ENCODE measurements at places on chromosomes 7 and 10.

DNA sequence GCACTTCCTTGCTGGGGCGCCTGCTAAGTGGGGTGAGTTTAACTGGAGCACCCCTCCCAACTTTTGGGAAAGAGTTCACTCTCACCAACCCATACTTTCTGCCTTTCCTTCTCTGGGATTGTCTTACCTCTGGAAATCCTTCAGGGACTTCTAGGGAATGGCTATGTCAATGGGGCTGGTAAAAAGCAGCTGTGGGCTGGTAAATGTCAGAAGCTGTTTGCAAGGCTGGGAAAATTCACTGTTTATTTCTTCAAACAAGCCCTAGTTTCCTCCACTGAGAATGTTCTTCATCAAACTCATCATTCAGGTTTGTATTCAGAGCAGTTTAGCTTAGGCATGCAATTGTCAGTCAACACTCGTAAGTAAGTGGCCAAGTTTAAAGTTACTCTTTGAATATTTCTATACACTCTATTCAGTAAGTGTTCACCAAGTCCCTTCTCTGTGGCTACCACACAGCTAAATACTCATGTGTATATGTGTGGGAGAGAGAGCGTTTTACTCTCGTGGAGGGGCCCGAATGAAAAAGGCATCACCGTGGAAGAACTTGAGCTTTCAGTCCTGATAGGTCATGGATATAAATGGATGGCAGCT, 654.8 kb downstream of the LRMDA start:
- DNase-seq, result no peak

GRCh38 chr10:132626761-132627665, 89.4 kb downstream of the INPP5A start:
- DNase-seq, result no peak

DNA sequence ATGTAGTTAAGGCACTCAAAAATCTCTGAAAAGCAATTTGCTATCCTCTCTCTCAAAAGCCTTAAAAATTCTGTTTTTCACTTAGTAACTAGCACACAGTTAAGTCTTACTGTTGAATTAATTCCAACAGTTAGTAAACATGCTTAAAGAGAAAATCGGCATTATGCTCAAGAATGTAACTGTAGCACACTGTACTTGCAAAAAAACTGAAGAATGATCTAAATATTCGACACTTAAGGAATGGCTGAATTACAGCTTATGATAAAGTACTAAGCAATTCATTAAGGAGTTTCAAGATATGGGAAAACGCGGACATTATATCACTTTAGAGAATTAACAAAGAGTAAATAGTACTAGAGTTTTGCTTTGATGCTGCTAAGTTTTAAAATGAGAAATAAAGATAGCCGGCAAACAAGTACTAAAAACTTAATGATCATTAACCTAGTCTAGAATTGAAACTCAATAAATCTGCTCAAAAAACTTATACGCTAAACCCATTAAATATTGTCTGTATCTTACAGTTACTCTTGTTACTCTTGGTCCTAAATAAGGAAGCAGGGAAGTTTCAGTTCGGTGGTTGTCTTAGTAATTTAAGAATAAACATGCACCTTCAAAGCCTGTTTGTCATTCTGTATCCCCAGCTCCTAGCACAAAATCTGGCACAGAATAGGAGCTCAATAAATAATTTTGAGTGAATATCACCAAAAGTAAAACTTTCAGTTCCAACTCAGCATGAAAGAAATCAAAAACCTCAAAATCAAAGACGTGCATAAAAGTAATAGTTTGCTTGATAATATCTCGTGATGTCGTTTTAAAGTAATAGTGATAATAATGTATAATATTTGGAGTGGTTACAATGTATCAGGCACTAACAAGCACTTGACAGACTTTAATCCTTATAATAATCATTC, 1.2 kb downstream of the TRDMT1 start:
- DNase-seq, result peak; percentile 65

DNA sequence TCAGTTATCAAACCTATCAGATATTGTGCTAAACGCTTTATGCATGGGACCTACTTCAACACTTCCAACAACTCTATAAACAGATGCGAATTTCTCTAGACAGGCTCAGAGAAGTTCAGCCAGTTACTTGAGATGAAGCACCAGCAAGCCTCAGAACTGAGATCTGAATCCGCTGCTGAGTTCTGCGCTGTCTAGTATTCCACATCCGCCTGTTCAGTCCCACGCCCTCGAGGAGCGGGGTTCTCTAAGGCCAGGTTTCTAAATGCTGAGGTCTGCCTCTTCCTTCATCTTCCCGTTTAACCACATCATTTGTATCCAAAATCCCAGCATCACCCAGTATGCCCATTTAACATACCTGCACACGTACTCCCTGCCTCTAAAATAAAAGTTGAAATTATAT, 297.8 kb upstream of the ZNF32 start:
- DNase-seq, result no peak

- no peak for DNase-seq
Measured at GRCh38 chr10:8913720-8914119, 859.2 kb downstream of the GATA3 start.

DNA sequence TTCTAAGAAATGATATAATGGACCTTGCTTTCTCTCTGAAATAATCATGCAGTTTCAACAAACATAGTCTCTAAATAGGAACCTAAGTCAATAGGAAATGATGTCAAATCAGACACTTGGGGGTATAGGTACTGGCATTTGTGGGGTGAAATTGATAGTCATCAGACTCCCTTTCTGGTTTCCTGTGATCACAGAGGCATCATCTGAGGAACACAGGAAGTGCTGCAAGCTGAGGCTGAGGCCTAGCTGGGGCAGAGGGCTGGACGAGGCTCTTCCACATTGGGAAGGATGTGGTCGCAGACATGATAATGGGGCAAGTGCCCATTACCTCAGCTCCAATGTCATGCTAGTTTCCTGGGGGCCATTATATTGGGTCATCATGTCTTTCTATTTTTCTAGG, 33.5 kb upstream of the TARP start:
- DNase-seq, result peak; percentile 35

- no peak for DNase-seq
Measured at GRCh38 chr7:1114505-1114904, 26.6 kb downstream of the GPER1 start.

DNA sequence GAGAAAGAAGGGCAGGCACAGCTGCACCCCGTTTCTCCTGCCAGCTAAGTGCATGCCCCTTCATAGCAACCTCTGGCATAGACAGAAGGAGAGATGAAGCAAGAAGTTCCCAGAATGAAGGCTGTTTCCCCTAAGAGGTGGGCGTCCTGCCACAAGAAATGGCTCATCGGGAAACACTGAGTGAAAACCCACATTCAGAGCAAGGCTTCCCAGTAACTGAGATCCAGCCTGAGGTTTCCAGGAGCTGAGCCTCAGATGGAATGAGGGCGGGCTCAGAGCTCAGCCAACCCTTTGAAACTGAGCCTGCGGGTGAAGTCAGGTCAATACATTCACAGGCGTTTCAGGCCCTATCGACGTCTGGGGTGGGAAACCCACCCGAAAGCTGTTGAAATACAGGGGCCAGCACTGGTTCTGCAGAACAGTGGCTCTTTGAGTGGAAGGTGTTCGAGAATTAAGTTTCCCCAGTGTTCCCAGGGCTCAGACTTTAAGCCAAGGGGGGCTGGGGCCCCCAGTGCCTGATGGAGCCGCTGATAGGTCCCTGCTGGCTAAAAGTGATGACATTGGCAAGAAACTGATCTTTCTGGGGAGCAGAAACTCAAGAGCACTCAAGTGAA, 510.2 kb downstream of the RPS24 start:
- DNase-seq, result no peak

DNA sequence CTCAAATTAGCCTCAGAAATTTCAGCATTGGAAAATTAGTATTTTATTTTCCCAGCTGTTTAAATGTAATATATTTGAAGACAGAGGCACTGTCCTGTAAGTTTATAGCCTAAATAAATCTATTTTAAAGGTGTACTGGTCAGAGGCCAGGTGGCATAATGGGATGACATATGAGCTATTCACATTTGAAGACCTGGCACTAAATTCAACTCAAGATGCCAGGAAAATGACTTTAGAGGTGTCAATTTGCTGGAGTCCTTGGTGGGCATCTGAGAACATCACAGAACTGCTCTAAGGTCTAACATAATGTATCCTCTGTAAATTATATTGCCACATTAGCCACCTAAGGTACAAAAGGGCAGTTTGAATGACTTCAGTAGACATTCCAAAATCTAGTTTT, 348.9 kb upstream of the BMPER start:
- no peak for DNase-seq

DNA sequence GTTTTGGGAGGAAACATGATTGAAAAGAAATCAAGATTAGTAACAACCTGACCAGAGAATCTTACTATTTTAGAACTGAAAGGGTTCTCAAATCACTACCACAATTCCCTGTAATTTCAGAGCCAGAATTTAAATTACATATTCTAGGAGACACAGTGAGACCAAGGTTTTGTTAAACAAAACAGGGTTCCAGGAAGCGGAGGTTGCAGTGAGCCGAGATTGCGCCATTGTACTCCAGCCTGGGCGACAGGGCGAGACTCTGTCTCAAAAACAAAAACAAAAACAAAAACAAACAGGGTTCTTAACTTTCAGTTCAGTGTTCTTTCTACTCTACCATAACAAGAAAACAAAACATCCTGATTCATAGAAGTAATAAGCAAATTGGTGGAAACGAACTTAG, 57.6 kb downstream of the SNX13 start:
- no peak for DNase-seq

DNA sequence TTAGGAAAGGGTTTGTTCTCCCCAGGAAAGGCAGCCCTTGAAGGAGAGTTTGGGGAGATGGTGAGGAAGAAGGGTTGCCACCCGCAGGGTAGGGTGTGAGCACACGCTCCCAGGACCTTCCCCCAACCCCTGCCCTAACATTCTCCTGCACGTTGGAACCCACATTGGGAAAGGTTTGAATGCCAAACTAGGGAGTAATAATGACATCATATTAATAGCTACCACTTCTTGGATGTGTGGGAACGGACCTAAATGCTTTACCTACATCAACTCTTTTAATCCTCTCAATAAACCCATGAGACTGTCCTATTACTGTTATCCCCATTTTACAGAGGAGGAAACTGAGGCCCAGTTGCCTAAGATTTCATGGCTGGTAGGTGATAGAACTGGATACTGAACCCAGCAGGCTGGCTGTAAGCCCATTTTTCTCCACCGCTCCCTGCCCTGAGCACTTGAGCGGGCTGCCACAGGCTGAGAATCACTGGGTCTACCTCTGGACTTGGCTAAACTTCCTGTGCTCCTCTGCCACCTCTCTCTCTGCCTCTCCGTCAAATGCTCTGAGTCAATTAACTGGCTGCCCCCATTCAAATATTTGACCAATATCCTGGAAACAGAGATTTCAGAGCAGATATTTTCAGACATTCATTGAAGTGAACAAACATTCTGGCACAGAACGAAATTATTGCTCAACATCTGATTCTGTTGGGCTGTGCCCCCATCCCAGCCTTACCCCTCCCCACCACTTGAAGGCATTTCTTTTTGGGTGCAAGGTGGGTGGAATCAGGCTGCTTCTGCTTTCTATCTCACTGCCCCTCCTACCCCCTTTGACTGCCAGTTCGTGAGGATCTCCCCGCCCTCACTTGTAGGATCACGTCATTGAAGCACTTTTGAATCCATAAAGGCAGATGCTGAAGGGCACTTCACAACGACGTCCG, 129.7 kb downstream of the C10orf105 start:
- DNase-seq, result peak; percentile 56

DNA sequence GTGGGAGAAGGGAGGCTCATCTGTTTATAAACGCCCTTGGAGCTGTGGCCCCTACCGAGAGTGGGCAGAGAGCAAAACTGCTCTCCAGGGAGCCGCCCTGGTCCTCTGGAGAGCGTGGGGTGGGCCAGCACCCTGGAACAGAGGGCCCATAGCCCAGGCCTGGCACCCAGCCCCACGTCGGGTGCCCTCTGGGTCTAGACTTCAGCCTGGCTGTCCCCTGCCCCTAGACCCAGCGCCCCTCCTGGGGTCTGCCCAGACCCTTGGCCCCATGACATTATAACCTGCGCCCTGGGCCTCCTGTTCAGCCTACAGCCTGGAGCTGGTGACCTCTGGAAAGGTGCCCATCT, 24.7 kb downstream of the GET4 start:
- DNase-seq, result no peak

- DNase-seq, result no peak
Measured at GRCh38 chr10:5731559-5731958, 46.9 kb downstream of the TASOR2 start.

DNA sequence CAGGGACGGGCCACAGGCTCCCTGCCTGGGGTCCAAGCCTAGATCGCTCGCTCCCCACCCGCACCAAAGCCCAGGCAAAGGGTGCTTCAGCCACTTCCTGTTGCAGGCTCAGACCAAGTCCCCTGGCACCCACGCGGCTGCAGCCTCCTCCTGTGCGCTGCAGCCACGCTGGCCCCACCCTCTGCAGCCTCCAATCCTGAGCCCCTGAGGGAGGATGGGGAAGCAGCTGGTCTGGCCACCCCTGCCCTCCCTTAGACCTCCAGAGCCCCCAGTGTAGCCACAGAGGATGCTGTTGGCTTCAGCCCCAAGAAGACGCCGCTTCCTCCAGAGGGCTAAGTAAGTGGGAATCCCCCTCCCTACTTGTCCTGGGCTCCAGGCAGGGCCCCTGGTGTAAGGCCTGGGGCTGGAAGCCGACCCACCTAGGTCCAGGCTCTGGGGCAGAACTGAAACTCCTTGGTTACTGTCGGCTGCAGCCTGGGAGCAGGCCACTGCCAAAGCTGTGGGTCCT, 9.4 kb downstream of the LIMK1 start:
- DNase-seq, result peak; percentile 89

DNA sequence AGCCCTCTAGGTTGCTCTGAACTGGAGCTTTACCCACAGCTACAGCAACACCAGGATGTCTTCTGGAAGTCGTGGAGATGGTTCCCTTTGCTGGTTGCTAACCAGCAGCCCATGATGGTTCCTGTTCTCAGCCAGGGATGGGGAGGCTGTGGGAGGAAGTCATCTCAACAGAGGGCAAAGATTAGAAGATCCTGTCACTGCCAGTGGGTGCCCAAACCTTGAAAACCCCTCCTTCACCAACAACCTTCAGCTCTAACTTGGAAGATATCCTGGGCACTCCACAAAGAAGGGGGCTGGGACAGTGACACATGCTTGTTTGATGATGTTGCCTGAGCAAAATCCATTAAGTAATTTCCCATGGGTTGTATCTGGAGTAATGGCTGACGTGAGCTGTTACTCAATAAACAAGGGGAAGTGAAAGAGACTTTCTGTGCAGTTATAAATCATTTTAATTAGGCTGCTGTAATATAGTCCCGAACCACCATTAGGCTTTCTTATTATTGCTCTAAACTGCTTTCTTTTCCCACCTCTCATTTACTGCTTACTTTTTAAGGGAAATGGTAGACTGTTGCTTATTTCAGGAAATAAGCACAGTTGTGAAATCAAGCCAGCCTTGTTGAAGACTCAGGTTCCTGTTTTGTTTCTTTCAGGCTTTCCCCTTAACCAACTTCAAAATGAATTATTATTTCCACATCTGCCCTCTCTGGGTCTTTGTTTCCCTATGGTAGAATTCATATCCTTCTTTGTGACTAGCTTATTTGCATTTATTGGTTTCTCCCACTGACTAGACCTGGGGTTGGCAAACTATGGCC, 124.8 kb downstream of the PPP1R17 start:
- DNase-seq, result peak; percentile 58

- no peak for DNase-seq
Measured at GRCh38 chr10:89845541-89846280, 144.3 kb downstream of the KIF20B start.

GRCh38 chr7:54796150-54796549, 37.1 kb upstream of the SEC61G start:
- DNase-seq, result no peak

GRCh38 chr10:72567889-72568640, 57.8 kb downstream of the MICU1 start:
- DNase-seq, result peak; percentile 23

Measured in common myeloid progenitor, CD34-positive (primary cell).